ENCODE measurements at places on chromosomes 4 and X.

GRCh38 chrX:96721354-96721753, 36.7 kb downstream of the DIAPH2 start:
- no peak for DNase-seq

GRCh38 chr4:17812801-17813200, 2.0 kb downstream of the NCAPG start:
- DNase-seq = no peak

GRCh38 chrX:84168095-84168494, 19.9 kb downstream of the RPS6KA6 start:
- no peak for DNase-seq

DNA sequence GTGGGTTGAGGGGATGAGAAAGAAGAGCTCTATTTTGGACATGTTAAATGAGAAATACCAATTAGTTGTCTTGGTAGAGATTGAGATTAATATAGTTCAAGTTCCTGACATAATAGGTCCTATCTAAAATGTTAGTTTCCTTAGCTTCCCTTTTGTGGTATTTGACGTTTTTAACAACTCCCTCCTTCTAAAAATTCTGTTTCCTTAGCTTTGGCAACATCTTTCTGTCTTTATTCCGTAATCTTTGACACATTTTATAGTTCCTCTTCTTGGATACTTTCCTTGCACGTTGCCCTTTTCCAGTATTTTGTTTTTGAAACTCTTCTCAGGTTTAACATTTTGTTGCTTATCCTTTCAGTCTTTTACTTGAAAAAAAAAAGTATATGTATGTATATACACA, 36.9 kb downstream of the LAMTOR3 start:
- no peak for DNase-seq

DNA sequence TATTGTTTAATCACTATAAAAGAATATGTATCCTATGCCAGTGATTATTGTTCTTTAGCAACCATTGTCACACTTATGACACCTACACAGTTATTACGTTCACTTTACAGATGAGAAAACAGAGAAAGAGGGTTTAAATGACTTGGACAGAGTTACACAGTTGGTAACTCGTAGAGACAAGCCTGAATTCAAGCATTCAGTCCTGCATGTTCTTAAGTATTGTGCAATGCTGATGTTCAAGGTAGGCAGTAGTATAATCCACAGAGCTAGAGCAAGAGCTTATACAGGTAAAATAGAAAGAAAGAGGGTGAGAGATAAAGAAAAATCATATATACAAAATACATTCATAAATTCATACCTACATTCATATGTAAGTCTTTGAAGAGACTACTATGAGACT, 249.8 kb upstream of the ANXA10 start:
- DNase-seq = no peak

DNA sequence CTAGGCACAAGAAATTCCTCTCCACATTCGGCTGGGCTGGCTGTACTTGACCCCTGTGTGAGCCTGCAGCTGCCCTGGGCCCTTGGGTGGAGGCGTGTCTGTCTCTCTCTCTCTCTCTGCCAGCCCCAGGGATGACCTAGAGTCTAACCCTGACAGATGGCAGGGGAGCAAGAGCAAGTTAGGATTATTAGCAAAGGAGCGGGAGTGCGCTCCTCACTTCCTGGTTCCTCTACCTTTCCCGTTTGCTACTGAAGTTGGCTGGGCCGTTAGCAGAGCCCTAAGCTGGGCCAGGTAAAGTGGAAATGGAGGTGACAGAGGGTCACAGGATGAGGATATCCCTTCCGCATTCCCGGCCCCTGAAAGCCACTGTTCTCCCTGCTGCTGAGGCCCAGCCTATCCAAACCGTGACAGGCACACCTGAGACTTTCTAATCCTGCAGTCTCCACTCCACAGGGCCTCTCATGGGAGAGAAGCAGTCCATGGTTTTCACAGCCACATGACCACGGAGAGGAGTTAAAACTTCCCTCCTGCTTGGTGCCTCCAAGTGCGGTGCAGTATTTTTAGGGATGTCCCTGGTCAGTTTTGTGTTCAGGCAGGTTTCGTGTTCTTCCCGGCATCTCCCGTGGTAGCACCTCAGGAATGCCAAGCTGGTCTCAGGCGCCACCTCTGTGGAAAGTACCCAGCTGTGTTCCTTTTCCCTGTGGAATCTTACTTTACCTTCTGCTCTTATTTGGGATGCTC, 79.3 kb downstream of the CLDN22 start:
- DNase-seq = no peak

DNA sequence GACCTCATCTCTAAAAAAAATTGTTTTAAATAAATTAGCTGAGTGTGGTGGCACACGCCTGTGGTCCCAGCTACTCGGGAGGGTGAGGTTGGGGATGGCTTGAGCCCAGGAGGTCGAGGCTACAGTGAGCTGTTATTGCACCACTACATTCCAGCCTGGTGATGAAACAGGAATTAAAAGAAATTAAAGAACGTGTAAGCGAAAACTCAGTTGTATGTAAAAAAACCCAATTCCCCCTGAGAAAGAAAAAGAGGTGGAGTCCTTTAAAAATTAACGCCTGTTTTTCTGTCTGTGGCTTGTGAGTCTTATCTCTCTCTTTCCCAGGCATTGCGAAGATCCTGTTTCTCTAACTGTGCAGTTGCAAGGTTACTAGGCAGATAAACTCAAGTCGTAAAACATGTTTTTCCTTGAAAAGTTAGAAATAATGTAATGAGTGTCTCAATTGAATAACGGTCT, 22.1 kb downstream of the EPGN start:
- DNase-seq = no peak

- no peak for DNase-seq
These were observed 22.8 kb upstream of the FMR1NB start for GRCh38 chrX:147958291-147958690.

GRCh38 chrX:44904542-44905115, 31.6 kb downstream of the KDM6A start:
- no peak for DNase-seq

DNA sequence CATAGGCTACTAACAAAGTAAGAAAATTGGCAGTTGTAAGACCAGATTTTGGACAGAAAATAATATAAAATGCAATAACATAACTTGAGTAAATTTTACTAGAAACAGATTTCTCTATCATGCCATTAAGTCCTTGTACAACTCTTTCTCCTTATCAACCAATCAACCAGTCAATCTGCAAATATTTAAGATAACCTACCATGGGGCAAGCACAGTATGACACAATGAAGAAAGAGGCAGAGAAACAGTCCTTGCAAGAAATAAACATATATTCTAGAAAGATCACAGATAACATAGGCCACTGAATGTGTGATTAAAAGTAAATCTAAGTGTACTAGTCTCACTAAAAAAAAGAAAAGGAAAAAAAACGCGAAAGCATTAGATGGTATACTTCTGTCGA, 194.8 kb downstream of the PPP3CA start:
- DNase-seq = no peak

- no peak for DNase-seq
These were observed 84.5 kb upstream of the ARHGEF9 start for GRCh38 chrX:63869506-63869905.

GRCh38 chr4:67236788-67237187, 308.5 kb downstream of the CENPC start:
- no peak for DNase-seq

- DNase-seq = no peak
These were observed 2.1 kb downstream of the MTM1 start for GRCh38 chrX:150570512-150570911.

GRCh38 chr4:55291227-55291640, 54.8 kb upstream of the SRD5A3 start:
- DNase-seq = no peak

- DNase-seq = no peak
These were observed 882.4 kb downstream of the C4orf33 start for GRCh38 chr4:129978315-129978714.

GRCh38 chrX:10633722-10634121, 13.3 kb upstream of the MID1 start:
- DNase-seq = no peak

DNA sequence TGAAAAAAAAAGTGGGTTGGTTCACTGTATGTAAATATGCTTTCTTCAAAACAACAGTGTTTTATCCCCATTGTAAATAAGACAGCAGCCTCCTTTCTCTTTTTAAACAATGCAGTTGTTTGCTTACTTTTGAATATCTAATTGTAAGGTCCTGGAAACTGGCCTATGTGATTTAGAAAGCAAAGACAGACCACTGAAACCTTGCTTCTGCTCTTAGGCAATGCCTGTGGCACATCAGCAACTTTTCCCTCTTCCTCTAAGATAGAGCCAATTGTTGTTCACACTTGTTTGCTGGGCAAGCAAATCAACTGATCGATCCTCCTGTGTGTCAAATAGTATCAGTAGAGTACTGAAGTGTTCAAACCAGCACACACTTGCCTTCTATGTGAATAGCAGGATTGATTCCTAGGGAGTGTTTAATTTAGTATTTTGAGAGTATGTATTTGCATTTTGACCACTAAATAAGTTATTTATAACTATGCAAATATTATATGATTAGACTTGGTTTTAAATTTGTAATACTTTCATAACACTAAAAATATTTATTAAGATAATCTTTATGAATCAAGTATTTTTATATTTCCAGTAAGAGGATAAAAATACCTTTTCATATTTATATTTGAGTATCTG, 55.4 kb upstream of the GRPR start:
- DNase-seq = no peak

- no peak for DNase-seq
These were observed 98.9 kb downstream of the FRMPD4 start for GRCh38 chrX:12237131-12237530.

DNA sequence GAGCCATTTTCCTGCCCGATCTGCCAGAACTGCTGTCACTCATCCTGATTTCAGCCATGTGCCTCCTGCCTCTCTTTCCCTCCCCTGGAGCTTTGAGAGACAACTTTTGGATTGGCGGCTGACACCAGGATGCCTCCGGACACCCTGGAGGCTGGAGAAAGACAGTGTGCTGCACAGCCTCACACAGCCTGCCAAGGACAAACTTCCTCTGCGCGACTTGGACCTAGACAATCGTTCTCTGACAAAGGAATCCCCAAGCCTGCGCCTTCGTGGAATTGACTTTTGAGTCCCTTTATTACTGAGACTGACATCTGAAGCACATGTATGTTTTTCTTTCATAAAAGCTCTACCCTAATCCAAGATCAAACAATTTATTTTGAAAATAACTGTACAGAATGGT, 10.8 kb upstream of the LDB2 start:
- DNase-seq = no peak

DNA sequence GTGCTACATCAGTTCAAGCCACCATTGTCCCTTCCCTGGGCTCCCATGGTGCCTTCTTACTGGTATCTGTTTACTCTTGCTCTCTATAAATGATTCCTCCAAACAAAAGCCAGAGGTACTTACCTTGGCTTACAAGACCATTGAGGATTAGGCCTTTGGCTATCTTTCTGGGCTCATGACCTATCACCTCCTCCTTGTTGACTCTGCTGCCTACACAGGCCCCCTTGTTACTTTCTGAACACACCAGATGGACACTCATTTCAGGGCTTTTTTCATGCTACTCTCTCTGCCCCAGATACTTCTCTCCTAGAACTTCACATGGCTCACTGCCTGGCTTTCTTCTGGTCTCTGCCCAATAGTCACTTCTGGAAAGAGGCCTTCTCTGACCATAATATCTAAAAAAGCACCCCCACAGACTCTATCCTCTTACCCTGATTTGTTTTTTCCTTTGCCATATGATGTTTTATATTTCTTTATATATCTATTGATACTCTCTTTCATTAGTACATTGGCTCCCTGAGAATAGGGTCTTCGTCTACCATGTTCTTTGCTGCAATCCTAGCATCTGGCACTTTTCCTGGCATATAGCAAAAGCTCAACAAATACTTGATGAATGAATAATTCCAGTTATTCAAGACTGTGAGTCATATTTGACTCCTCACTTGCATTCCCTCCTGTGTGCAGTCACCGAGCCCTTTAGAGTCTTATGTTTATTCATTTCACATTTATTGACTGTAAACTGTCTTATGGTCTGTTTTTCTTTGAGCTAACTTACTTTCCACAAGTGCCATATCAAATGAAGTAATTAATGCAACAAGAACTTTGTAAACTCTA, 27.1 kb upstream of the TAPT1 start:
- no peak for DNase-seq

GRCh38 chr4:159566786-159567185, 463.9 kb downstream of the RAPGEF2 start:
- no peak for DNase-seq

DNA sequence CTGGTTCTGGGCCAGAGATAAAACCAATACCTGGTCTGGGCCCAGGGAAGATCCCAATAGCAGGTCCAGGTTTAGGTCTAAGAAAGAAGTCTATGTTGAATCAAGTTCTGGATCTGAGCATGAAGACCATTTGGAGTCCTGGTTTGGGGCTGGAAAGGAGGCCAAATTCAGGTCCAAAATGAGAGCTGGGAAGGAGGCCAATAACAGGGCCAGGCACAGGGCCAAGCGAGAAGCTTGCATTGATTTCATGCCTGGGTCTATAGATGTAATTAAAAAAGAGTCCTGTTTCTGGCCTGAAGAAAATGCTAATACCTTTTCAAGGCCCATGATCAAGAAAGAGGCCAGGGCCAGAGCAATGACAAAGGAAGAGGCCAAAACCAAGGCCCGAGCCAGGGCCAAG, 3.4 kb downstream of the GPRASP1 start:
- DNase-seq = no peak

DNA sequence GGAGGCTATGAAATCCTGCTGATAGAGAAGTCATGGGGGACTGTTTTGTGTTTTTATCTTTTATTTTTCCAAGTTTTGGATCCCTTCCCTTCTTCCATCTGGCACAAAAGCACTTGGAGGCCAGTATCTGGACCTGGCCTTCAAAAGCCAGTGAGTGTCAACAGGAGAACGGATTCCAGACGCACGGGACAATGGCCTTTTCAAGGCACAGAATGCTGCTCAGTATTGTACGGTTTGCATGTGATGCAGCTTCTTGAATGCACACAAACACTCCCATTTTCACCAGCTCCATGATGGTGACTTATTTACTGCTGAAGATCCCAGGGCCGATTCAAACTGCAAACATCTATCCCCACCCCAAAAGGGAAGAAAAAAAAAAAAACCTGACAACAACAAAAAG, 145.4 kb downstream of the CPEB2 start:
- DNase-seq = no peak

GRCh38 chrX:18883234-18883960, 100.5 kb downstream of the PHKA2 start:
- no peak for DNase-seq

GRCh38 chr4:139956507-139957017, 197.4 kb downstream of the MAML3 start:
- no peak for DNase-seq

- DNase-seq = peak; percentile 72
These were observed 667 bp downstream of the G3BP2 start for GRCh38 chr4:75672461-75673026.

GRCh38 chr4:142354041-142354440, 492.1 kb downstream of the INPP4B start:
- no peak for DNase-seq

GRCh38 chr4:29405116-29405515, 1315.1 kb upstream of the PCDH7 start:
- DNase-seq = no peak

GRCh38 chr4:158254292-158254691, 44.0 kb downstream of the TMEM144 start:
- DNase-seq = no peak

GRCh38 chr4:185122681-185123345, 20.3 kb upstream of the SLC25A4 start:
- DNase-seq = no peak

- no peak for DNase-seq
These were observed 455.7 kb downstream of the BCOR start for GRCh38 chrX:39642071-39642470.
